ENCODE measurements at places on chromosomes 12 and 14.

DNA sequence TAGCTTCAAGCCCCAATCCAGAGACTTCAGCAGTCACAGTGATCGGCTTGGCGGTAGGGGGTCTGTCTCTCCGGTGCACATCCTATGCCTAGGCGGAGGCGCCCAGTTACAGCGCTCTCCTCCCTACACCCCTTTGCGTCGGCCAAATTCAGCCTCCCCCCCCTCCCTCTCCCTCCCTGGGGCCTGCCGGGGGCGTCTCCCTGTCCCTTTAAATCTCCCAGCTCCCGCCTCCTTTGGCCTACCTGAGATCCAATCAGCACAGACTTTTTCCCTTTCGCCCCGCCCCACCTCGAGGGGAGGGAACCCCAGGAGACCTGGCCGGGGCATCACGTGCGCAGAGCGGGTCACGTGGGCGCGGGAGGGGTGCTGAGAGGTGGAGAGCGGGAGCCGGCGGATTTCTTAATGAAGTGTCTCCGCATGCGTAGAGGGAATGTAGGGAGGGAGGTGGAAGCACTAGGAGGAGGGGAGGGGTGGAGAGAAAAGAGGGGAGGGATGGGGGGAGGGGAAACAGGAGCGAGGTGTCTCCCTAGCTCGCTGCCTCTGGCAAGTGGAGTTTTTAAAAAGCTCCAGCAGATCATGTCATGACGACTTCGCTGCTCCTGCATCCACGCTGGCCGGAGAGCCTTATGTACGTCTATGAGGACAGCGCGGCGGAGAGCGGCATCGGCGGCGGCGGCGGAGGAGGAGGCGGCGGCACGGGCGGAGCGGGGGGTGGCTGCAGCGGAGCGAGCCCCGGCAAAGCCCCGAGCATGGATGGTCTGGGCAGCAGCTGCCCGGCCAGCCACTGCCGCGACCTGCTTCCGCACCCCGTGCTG, at the start of gene HOXC13:
HOXC13 (plus strand) TSS at position 506 of the 815 bp plus-strand sequence; CDS start at position 582, 76 bp downstream.
- no peak for DNase-seq

- DNase-seq: no peak
Measured at GRCh38 chr14:67332468-67332867, 27.1 kb downstream of the ATP6V1D start.

DNA sequence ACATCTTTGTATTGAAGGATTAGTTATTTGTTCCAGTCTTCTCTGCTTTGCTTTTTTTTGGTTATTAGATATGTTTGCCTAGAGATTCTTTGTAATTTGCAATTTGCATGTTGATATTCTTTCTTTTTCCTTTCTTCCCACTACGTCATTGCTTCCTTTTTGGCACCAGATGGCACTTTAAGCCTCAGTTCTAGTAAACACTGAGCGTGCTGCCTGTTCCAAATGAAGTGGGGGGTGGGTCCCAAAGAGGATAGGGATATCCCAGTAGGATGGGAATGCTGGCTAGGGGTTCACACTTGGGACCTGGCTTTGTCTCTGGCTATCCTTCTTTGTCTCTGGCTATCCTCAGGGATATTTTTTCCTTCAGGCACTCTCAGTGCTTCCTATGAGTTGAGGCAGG, 17.0 kb downstream of the EAPP start:
- no peak for DNase-seq

DNA sequence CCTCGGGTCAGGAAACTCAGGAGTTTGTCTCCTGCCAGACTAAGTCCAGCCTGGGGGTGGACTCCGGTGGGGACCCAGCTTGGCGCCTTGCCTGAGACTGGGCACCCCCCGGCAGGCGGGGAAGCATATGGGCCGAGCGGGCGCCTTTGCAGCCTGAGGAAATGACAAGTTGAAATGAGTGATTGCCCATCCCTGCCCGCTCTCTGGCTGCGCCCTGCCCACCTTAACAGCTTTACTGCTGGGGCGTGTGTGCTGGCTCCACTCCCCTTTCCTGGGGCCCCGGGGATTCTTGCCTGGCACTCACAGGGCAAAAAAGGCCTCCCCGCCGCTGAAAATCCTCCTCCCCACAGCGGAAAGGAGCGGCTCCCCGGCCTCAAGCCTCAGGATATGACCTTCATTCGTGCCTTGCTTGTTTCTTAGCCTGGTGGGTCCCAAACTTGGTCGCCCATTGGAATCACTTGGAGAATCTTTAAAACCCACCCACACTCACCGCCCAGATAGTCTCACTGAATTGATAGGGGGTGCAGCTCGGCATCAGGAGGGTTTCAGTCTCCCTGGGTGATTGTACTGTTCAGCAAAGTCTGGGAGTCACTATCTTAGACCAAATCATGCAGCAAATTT, 1.5 kb downstream of the RFLNA start:
- DNase-seq: no peak

DNA sequence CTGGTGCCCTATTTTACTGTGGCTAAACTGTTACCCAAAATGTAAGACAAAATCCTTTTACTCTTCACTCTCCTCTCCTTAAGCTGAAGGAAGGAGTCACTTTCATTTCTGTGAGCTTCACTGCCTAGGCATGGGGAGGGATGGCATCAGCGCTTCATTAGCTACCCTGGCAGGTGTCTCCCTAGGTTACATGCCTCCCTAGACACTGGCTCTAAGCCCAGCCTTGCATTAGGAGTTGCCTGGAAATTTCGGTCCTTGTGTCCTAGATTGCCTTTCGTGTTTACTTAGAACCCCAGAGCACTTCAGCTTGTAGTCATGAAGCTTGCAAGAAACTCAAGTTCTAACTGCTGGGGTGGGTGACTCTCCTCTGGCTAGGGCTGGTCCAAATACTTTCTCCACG, 520.5 kb upstream of the STXBP6 start:
- DNase-seq: no peak

- no peak for DNase-seq
Measured at GRCh38 chr12:71872972-71873371, 33.4 kb downstream of the TBC1D15 start.

DNA sequence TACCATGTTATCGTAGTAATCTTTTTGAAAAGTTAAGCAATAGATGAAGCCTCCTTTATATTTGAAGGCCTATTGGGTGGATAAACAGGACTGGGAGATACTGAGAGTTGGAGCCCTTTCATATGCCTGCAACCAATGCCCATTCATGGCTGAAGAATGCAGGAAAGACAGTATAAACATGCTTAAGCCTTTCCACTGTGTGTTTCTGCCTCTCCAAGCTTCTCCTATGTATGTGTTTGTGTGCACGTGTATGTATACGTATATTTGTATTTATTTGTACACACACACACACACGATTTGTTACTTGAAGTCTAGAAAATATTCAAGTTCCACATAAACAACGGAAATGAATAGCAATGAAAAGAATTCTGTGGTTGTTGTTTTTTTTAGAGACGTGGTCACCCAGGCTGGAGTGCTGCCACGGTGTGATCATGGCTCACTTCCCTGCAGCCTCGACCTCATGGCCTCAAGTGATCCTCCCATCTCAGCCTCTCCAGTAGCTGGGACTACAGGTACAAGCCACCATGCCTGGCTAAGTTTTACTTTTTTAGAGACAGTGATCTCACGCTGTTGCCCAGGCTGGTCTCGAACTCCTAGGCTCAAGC, 1453.5 kb downstream of the AACS start:
- DNase-seq: no peak

GRCh38 chr12:78248321-78248720, 417.6 kb downstream of the NAV3 start:
- DNase-seq: no peak

GRCh38 chr14:28742171-28742846, 24.3 kb upstream of the FOXG1 start:
- DNase-seq: no peak

GRCh38 chr14:76651410-76652055, 109.7 kb upstream of the VASH1 start:
- no peak for DNase-seq

DNA sequence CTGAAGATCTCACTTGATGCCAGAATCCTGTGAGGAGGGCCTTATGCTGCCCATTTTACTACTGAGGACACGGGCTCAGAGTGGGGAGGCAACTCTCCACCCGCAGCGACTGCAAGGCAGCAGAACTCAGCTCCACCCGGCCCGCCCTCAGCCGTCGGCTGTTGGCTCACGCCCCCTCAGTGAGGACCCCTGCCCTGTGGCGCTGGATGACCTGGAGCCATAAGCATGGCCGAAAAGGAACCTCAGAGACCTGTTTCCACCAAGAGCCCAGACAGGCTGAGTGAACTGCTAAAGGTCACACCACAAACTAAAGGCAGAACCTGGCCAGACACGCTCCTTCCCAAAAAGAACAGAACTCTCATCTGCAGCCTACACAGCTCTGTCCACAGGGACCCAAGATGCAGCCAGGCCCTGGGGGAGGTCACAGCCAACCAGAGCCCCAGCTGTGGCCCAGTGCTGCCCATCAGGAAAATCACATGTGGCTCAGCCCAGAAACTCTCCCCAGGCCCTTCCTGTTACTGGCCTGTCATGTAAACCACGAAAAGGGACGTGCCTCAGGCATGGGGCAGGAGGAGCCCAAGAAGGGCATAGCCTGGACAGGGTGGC, 32.8 kb downstream of the CCNK start:
- DNase-seq: no peak

- DNase-seq: peak; percentile 33
Measured at GRCh38 chr14:100237735-100238418, 1.1 kb upstream of the YY1 start.

- no peak for DNase-seq
Measured at GRCh38 chr12:58787021-58787760, 133.1 kb downstream of the LRIG3 start.

DNA sequence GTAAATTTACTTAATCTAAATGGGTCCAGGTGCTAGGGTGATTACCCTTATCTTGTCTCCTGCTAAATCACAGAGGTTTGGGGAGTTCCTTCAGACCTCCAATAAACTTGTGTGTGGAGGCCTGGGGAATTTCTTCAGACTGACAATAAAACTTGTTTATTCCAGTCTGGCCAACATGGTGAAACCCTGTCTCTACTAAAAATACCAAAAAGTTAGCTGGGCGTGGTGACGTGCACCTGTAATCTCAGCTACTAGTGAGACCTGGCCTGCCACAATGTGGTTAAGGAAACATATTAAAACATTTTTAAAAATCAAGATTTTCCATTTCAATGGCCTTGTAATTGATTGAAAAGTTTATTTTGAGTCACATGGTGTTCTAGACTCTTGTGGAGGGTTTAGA, 126.9 kb upstream of the FGD4 start:
- no peak for DNase-seq

DNA sequence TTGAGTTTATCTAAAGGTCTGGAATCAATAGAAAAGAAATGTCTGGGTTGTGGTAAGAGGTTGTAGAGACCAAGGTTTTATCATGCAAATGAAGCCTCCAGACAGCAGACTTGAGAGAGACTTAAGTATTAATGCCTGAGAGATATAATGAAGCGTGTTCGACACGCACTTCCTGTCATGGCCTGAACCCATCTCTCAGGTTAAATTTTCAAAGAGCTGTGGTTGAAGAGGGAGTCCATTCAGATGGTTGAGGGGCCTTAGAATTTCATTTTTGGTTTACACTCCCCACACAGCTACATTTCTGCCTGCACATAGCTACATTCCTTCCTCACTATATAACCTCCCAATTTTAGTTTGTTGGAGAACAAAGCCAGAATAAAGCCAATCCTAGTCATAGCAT, 10.1 kb upstream of the CLEC12A start:
- DNase-seq: no peak

DNA sequence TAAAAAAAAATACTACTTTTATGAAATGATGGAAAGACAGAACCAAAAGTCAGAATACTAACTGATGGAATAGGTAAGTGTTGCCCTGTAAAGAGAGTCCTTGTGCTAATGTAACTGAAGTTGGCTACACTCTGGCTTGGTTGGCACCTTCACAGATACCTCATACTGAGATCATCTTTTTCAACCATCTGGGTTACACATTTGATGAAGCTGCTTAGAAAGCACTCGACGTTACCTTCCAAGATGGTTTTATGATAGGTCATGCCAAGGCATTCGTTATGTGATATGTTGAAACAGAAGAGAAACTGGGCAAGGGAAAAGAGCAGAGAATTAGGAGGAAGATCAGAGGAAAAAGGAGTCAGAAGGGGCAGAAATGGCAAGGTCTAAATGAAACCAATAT, 203.8 kb downstream of the ADAMTS20 start:
- DNase-seq: no peak

All from NCI-H2107 (cell line).